ENCODE measurements at places on chromosomes 4 and X. TPM values are rescaled to one million over a fixed set of nuclear protein-coding genes. Genes with fewer than 3 reads are reported as not detected.

DNA sequence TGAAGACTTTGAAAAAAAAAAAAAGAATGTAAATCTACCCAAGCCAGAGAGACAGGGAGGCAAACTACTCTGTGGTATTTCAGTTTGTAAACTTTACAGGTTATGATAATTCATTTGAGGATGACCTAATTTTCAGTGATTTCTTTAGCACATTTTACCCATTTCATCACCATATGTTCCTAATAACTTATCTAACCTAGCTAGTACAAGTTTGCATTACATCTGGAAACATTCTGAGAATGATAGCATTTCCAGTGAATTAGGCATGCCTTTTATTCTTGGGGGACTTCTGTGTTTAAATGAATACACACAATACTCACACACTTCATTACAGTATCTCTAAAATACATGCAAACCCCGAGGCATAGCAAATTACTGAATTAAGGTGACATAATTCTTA is 1055.5 kb downstream of the PCDH18 start:
- DNase-seq: no peak

- no peak for DNase-seq
Observed at GRCh38 chr4:110628663-110629213, 5.9 kb upstream of the PITX2 start.

DNA sequence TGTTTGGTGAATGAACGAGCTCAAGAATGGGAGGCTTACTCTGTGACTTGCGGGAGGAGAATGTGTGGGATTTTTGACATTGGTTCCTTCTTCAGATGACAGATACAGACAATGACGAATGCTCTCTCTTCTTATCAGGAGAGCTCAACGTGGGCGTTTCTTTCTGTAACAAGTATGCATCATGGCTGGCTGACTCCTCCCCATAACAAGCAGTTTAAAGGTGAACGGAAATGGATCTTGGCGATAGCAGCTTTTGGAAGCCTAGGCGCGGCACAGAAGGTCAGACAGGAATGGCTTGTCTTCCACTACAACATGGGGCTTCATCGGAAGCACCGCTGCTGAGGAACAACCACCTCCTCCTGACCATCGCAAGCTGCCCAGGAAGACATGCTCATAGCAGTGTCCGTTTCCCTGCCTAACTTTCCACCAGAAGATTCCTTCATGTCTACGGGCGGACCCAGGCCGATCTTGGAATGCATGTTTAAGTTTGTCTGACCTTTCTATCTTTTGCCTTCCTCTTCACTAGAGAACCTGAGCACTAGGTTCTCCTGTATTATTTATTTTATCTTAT is 18.3 kb upstream of the ACSL1 start:
- DNase-seq: no peak

DNA sequence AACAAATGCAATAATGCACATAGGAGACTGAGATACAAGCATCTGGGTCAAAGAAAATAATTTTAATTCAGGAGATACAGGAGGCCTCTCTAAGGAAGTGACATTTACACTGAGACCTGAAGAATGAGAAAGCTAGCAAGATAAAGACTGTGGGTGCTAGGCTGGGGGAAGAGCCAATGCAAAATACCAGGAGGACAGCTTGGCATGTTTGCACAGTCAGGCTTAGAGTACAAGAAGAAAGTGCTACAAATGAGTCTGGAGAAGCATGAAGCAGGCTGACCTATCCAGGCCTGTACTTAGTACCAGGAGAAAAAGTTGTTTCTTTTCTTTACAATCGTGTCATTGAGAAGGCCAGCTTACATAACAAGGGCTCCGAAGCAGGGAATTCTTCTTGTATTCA is 56.9 kb downstream of the GABRB1 start:
- no peak for DNase-seq

DNA sequence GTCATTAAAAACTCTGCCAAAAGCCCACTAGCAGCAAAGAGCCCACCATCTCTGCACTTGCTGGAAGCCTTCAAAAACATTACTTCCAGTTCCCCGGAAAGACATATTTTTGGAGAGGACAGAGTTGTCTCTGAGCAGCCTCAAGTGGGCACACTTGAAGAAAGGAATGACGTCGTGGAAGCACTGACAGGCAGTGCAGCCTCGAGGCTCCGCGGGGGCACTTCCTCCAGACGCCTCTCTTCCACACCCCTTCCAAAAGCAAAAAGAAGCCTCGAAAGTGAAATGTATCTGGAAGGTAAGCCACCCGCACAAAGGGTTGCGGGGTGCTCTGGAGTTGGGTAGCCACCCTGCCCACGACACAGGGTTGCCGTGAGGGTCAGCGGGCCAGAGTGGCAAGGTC is 25.9 kb downstream of the OFD1 start:
- DNase-seq: no peak

DNA sequence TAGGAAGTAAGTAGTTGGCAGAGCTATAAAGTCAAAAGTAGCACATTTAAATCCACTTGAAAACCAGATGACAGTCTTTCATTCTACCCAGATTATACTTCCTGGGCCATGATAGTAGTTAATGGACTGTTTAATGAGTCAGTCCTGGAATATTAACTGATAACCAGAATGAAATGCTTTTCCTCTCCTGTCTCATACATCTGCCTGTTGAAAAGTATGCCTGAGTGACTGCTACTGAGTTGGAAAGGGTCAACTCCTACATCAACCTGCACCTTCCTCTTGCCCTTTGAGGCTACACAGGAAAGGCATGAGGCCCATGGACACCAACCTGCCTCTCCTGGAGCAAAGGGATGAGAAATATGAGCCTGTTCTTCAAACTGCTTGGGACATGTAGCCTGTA is 36.0 kb upstream of the COX7B2 start:
- DNase-seq: no peak

- DNase-seq: no peak
Observed at GRCh38 chr4:112894480-112894879, 155.0 kb upstream of the ANK2 start.

DNA sequence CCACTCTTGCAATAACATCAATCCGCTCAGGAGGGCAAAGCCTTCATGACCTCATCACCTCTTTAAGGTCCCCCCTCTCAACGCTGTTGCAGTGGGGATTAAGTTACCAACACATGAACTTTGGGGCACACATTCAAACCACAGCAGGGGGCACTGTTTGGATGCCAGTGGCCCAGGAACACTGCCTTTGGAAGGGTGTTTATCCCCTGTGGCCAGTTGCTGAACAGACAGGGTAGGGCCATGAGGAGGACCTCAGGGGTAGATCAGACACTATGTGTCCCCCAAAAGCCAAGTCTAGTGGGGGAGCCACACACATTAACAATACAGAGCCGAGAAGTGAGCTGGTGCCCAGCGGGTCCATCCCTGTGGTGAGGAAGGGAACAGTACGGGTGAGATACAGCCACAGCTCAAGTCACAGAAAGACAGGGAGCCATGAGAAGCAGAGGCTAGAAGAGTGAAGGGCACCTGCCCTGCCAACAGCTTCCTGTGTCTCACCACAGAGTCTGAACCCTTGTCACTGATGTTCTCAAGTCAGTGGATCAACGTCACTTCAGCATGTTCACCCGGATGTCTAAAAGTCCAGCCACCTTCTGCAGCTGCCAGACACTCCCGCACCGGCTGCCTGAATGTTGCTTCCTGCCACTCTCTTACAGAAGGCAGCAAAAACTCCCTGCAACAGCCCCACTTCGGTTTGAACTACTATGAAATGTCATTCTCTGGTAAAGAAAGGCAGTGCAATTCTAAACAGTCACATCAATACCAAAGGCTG is 19.9 kb upstream of the MXD4 start:
- DNase-seq: no peak

DNA sequence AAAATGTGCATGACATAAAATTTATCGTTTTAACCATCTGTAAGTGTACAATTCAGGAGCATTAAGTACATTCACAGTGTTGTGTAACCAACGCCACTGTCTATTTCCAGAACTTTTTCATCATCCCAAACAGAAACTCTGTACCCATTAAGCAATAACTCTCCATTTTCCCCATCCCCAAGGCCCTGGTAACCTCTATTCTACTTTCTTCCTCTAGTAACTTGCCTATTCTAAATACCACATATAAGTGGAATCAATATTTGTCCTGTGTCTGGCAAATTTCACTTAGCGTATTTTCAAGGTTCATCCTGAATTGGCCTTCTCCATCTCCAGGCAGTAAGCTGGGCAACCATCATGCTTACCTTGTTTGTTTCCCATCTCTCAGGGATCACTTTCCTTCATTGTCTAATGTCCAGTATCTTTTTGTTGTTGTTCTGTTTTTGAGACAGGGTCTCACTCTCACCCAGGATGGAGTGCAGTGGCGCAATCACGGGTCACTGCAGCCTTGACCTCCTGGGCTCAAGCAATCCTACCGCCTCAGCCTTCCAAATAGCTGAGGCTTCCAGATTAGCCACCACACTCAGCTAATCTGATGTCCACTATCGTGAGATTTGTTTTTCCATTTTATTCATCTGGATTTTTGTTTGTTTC is 17.7 kb upstream of the GRIPAP1 start:
- DNase-seq: no peak

- DNase-seq: no peak
Observed at GRCh38 chrX:70252491-70252890, 7.5 kb downstream of the P2RY4 start.

GRCh38 chr4:38310446-38311043 is 350.3 kb downstream of the PTTG2 start:
- no peak for DNase-seq

GRCh38 chr4:52852041-52852440 is 10.1 kb upstream of the RASL11B start:
- DNase-seq: no peak

- DNase-seq: no peak
Observed at GRCh38 chrX:16958356-16958755, 11.9 kb downstream of the REPS2 start.

BMP3 gene
- 2.5 TPM for total RNA-seq

TMPRSS11D gene
- not detected for total RNA-seq

SPOCK3 gene
- total RNA-seq: not detected

DMRTC1B gene
- not detected for total RNA-seq

PLXNB3 gene
- 11.3 TPM for total RNA-seq

ANXA10 gene
- not detected for total RNA-seq

Measured in omental fat pad (tissue), 4 donors.